WTC11 (cell line): ENCODE measurements at places on chromosomes 3 and 15.

- H3K4me3 ChIP-seq = no peak overlapping the region
- 0 out of 2 replicates have a peak overlapping the region, but pooled peaks have one; percentile 43 for H3K27ac ChIP-seq
- H3K4me1 ChIP-seq = no peaks in the 10 kb centered on the region
- no peaks in the 10 kb centered on the region for H3K27me3 ChIP-seq
- no peak for DNase-seq
- peaks cover 13% of the 10 kb centered on the region for H3K36me3 ChIP-seq
These were observed 10.6 kb downstream of the UBR1 start for GRCh38 chr15:43095243-43095642.

DNA sequence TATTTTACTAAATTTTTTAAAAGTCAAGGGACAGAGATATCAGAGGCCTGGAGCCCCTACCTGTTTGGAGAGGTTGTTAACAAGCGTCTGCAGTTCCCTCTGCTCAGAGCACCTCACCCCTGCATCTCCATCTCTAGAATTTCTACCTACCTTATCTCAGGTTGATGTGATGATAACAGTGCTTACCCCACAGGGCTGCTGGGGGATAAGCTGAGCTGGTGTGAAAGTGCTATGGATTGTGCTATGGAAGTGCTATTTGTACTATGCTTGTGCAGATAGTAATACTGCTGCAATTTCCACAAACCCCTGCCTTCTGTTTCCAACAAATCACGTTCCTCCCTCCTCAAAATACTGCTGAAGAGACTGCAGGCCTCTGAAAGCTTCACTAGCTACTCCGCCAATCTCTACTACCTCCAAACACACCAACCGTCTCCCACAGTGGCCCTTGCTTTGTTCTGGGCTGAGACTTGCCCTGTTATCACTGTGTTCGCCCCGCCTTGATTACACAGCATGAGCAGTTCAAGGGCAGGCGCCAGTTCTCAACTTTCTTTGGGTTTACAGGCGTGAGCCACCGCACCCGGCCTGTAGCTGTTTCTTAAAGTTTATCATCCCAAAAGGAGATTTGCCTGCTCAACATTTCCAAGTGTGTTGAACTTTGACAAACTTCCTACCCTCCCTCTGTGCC, 28.4 kb upstream of the PARL start:
- H3K36me3 ChIP-seq = no peaks in the 10 kb centered on the region
- H3K27me3 ChIP-seq = no peaks in the 10 kb centered on the region
- no peak overlapping the region for H3K27ac ChIP-seq
- no peak for DNase-seq
- H3K4me1 ChIP-seq = peaks cover 5% of the 10 kb centered on the region; the same call in 1 of the 2 replicates

DNA sequence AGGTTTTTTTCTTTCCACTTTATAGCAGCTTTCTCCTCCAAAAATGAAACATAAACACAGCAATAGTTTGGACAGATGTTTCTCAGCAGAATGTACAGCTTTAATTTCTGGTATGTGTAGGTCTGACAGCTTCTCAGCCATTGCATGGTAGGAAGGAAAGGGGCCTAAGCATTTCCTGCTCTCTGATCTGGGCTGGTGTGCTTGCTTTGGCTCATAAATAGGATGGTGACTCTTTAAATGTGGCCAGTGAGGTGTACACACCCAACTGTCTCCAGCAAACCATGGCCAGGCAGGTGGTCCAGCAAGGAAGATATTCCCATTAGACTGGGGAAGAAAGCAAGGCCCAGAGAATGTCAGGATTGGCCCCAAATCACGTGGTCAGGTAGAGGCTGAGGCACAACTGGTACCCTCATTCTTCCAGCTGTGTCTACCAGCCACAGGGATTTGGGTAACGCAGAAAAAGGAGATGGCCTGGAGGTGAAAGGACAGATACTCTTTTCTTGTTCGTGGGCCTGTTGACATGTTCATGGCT, 52.1 kb downstream of the ITGA11 start:
- no peaks in the 10 kb centered on the region for H3K4me1 ChIP-seq
- peaks cover 2% of the 10 kb centered on the region; the same call in 1 of the 2 replicates for H3K27me3 ChIP-seq
- no peak overlapping the region for H3K27ac ChIP-seq
- DNase-seq = no peak
- H3K4me3 ChIP-seq = no peak overlapping the region
- H3K36me3 ChIP-seq = no peaks in the 10 kb centered on the region

DNA sequence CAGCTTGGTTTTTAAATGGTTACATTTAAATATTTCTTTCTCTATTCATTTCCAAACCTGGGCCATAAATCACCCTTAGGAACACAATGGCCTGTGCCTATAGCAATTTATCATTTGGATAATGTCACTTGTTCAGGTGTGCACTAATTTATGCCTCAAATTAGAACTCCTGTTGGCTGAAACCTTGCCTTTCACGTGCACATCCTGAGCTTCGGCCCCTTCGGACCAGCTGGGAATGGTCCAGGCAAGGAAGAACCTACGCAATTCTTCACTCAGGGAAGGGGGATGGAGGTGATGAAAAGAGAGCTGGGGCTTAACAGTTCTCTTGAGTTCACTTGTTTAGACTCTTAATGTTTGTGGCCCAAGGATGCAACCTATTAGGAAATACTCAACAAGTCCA, 324.1 kb upstream of the ICE2 start:
- no peaks in the 10 kb centered on the region for H3K36me3 ChIP-seq
- no peak overlapping the region for H3K4me3 ChIP-seq

GRCh38 chr3:158970006-158970405, 168.2 kb downstream of the MFSD1 start:
- no peak for DNase-seq
- H3K36me3 ChIP-seq = no peaks in the 10 kb centered on the region
- H3K4me1 ChIP-seq = peaks cover 14% of the 10 kb centered on the region
- no peak overlapping the region for H3K27ac ChIP-seq
- no peak overlapping the region for H3K4me3 ChIP-seq
- H3K27me3 ChIP-seq = no peaks in the 10 kb centered on the region

- no peak overlapping the region for H3K27ac ChIP-seq
- H3K4me3 ChIP-seq = no peak overlapping the region
- no peak for DNase-seq
- peaks cover 21% of the 10 kb centered on the region for H3K4me1 ChIP-seq
These were observed 341.0 kb upstream of the RASGRP1 start for GRCh38 chr15:38905632-38906031.

- no peaks in the 10 kb centered on the region for H3K36me3 ChIP-seq
- H3K27ac ChIP-seq = no peak overlapping the region
- peaks cover 20% of the 10 kb centered on the region for H3K4me1 ChIP-seq
- no peak overlapping the region for H3K4me3 ChIP-seq
- H3K27me3 ChIP-seq = no peaks in the 10 kb centered on the region
These were observed 120.0 kb downstream of the ATG7 start for GRCh38 chr3:11392014-11392859.

- H3K4me3 ChIP-seq = no peak overlapping the region
- H3K4me1 ChIP-seq = peaks cover 17% of the 10 kb centered on the region
- no peak overlapping the region for H3K27ac ChIP-seq
These were observed 894 bp upstream of the TM4SF4 start for GRCh38 chr3:149473357-149474249.

- no peaks in the 10 kb centered on the region for H3K36me3 ChIP-seq
- peaks cover 11% of the 10 kb centered on the region; the same call in 1 of the 2 replicates for H3K4me1 ChIP-seq
- H3K4me3 ChIP-seq = no peak overlapping the region
These were observed 22.1 kb upstream of the PRR23E start for GRCh38 chr3:127170814-127171213.

DNA sequence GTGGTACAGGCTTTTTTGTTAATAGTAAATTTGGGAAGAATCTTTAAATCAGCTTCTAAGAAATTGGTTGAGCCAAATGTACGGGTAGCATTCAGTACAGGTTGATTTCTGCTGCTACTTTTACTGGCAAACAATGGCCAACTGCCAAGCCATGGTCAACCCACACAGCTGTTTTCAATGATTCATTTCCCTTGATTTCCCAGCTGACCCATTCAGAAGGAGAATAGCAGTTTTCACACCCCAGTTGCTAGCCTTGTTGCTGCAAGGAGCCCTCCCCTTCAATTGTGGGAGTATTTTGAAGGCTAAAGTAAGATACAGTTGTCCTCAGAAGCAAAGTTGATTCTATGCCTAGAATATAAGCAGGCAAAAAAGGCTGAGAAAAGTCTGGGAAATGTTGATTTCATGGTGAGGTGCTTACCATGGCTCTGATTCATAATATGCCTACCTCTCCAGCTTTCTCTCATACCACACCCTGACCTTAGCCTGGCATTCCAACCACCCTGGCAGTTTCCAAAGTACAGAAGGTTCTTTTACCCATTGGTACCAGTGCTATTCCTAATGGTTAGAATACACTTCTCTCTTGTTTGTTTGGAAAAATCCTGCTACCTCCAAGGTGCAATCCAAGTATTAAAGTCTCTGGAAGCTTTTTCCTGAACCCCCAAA, 320.3 kb upstream of the TGFBR2 start:
- no peak overlapping the region for H3K4me3 ChIP-seq
- no peaks in the 10 kb centered on the region for H3K27me3 ChIP-seq
- peaks cover 34% of the 10 kb centered on the region for H3K4me1 ChIP-seq
- no peak for DNase-seq

GRCh38 chr3:57756528-57757401, 656 bp downstream of the SLMAP start:
- peaks cover 30% of the 10 kb centered on the region for H3K4me1 ChIP-seq
- H3K27me3 ChIP-seq = no peaks in the 10 kb centered on the region
- peaks cover 14% of the 10 kb centered on the region; the same call in 1 of the 2 replicates for H3K36me3 ChIP-seq
- DNase-seq = peak; percentile 33
- H3K27ac ChIP-seq = peak overlapping the region; percentile 73; the same call in 1 of the 2 replicates

DNA sequence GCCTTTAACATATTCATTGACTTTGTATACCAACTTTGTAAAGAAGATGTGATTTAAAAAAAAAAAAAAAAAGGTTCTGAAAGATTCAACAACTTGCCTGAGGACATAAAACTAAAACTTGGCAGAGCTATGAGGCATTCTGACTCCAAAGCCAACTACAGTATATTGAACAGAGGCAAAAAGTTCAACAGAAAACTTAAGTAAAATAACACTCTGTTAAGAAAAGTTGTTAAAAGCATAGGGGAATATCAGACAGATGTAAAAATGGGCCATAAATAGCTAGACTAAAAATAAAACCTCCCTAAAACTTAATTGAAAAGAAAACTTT, 23.4 kb downstream of the GOLIM4 start:
- H3K36me3 ChIP-seq = no peaks in the 10 kb centered on the region; the same call in 1 of the 2 replicates
- H3K27ac ChIP-seq = 0 out of 2 replicates have a peak overlapping the region, but pooled peaks have one; percentile 65

DNA sequence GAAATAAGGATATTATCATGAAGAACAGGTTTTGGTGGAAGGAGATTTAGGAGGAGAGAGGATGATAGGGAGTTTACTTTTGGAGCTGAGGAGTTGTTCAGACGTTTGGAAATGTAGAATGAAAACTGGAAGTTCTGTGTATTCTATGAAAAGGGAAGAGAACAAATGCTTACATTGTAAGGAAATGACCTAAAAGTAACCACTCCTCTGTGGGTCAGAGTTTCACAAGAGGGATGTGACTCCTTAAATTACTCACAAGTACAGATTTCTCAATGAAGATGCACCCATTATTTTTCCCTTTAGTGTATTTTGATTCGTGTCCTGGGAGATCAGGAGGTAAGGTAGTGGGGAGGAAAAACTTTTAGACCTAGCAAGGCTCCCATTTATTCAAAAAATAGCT, 4.0 kb downstream of the RNF13 start:
- H3K36me3 ChIP-seq = peaks cover 7% of the 10 kb centered on the region; the same call in 1 of the 2 replicates
- H3K4me3 ChIP-seq = no peak overlapping the region
- peaks cover 59% of the 10 kb centered on the region for H3K4me1 ChIP-seq
- no peaks in the 10 kb centered on the region for H3K27me3 ChIP-seq
- no peak for DNase-seq

DNA sequence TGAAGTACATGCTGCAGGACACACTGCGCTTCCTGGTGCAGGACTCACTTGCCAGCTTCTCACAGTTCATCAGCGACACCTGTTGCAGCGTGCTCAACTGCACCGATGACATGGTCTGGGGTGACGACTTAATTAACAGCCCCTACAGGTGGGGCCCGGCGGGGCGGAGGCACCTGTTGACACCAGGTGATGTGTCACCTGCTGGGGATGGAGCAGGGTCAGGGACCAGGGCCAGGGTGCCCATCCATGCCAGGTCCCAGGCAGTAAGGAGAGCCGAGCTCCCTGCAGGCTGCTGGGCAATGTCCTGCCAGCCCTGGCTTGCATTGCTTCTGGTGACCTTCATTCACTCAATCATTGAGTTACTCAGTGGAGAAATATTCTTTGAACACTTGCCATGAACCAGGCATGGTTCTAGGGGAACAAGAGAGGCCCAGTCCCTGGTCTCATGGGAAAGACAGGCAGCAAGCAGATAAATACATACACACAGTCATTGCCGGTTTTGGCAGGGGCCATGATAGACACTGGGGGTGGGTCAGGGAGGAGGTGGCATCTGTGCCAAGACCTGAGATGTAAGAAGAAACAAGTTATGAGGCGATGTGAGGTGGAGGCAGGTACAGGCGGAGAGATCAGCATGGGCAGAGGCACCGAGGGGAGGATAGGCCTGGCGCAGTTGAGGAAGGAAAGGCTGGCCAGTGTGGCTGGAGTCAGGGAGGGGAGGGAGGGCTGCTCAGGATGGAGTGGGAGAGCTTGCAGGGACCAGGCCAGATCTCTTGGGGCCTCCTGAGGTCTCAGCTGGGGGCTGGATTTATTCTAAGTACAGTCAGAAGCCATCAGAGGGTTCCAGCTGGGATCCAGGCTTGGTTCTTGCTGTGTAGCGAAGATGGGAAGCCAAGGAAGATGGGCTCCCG, 30.8 kb downstream of the DNAH1 start:
- no peaks in the 10 kb centered on the region for H3K36me3 ChIP-seq
- no peak for DNase-seq
- no peaks in the 10 kb centered on the region for H3K4me1 ChIP-seq
- H3K27me3 ChIP-seq = no peaks in the 10 kb centered on the region; the same call in 1 of the 2 replicates

- H3K4me3 ChIP-seq = no peak overlapping the region
- peaks cover 40% of the 10 kb centered on the region for H3K4me1 ChIP-seq
- DNase-seq = no peak
- H3K27ac ChIP-seq = peak overlapping the region; percentile 49; the same call in 1 of the 2 replicates
- H3K27me3 ChIP-seq = no peaks in the 10 kb centered on the region
- H3K36me3 ChIP-seq = no peaks in the 10 kb centered on the region
These were observed 285.1 kb downstream of the LPP start for GRCh38 chr3:188439080-188439479.

GRCh38 chr3:126957776-126958637, 24.9 kb upstream of the PLXNA1 start:
- H3K27me3 ChIP-seq = no peaks in the 10 kb centered on the region
- peak; percentile 8 for DNase-seq
- H3K4me3 ChIP-seq = no peak overlapping the region
- H3K4me1 ChIP-seq = peaks cover 16% of the 10 kb centered on the region
- no peak overlapping the region for H3K27ac ChIP-seq

DNA sequence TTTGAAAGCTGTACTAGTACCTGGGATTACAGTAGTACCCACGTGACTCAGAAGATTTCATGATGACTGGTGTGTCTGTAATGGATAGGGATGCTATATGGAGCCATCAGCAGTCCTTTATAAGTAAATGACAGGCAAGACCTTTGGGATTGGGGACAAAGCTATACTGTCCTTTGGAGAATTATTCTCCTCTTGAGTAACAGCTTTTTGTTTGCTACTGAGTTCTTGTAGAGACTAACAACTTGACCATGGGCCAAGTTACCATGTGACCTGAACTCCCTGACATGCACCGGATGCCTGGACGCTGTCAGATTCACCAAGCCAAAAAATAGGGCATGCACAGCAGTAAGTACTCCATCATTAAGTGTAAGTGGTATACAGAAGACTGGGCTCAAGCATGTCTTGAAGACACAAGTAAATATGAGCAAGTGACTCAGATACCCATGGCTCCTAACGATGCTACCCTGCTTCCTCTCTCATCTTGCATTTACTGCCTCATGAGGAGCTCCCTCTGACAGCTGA, 12.9 kb downstream of the SEC11A start:
- DNase-seq = no peak
- no peaks in the 10 kb centered on the region for H3K36me3 ChIP-seq
- 0 out of 2 replicates have a peak, but pooled peaks cover 2% of the 10 kb centered on the region for H3K4me1 ChIP-seq
- H3K27me3 ChIP-seq = no peaks in the 10 kb centered on the region
- H3K4me3 ChIP-seq = no peak overlapping the region

GRCh38 chr15:40366457-40367370, 8.7 kb downstream of the DISP2 start:
- H3K27ac ChIP-seq = no peak overlapping the region
- DNase-seq = no peak
- H3K36me3 ChIP-seq = no peaks in the 10 kb centered on the region
